Right renal pelvis (tissue), 4 donors: ENCODE measurements at places on chromosomes 5 and 9. TPM values are rescaled to one million over a fixed set of nuclear protein-coding genes. Genes with fewer than 3 reads are reported as not detected.
A peak's percentile ranks its signal among the peaks of the same experiment; 100 is the strongest.

DNA sequence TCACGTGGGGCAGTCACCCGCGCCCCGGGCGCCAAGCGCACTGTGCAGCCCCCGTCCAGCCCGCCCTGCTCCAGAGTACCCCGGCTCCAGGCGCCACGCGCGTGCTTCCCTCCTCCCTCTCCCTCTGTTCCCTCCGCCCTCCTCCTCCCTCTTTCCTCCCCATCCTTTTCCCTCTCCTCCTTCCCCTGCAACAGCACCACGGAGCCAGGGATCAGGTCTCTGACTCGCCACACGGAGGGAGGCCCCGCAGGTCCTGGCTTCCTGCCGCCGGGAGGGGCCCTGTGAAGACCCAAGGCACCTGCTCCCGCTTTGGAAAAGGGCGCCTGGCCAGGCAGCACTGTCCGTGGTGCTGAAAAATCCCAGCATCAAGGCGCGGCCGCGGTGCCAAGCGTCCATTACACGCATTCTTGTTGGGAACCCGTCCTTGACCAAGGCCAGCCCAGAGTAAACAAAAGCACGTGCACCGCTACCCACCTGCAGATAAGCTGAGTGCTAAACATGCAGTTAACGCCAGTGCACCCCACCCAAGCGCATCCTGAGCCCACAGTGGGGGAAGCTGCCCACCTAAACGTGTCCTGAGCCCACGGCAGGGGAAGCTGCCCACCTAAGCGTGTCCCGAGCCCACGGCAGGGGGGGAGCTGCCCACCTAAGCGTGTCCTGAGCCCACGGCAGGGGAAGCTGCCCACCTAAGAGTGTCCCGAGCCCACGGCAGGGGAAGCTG lies 21.7 kb downstream of the SLC6A18 start:
- DNase-seq = peak; percentile 70

DNA sequence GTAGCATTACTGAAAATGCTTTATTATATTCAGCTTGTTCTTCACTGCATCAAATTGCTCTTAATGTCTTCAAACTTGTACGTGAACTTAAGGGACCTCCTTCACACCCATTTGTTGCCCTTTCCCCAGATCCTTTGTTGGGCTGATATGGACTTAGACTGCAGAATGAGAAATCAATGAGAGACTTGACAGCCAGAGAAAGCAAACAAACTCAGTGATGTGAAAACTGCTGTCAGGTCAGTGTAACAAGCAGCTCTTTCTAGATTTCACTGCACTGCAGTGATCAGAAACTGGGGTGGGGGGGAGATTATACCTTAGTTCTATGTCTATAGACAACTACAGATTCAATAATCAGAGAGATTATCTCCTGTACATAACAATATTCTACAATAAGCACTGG lies 491.0 kb upstream of the DAP start:
- no peak for DNase-seq

DNA sequence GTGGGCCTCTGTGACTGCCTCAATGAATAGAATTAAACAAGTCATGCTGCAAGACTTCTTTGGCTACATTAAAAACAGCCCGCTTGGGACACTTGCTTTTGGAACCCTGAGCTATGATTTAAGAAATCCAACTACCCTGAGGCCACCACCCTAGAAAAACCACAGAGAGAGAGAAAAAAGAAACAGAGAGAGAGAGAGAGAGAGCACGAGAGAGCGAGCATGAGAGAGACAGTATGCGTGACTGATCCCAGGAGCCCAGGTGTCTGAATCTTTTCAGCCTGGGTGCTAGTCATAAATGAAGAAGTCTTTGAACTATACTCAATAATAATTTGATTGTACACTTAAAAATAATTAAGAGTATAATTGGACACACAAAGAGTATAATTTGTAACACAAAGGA lies 123.1 kb upstream of the FREM1 start:
- no peak for DNase-seq

GRCh38 chr9:111481885-111482636 lies 2.1 kb downstream of the ECPAS start:
- DNase-seq = no peak

- DNase-seq = no peak
These were observed 759.4 kb upstream of the C9orf72 start for GRCh38 chr9:28332648-28333047.

- no peak for DNase-seq
These were observed 5.6 kb downstream of the EGFLAM start for GRCh38 chr5:38263983-38264382.

DNA sequence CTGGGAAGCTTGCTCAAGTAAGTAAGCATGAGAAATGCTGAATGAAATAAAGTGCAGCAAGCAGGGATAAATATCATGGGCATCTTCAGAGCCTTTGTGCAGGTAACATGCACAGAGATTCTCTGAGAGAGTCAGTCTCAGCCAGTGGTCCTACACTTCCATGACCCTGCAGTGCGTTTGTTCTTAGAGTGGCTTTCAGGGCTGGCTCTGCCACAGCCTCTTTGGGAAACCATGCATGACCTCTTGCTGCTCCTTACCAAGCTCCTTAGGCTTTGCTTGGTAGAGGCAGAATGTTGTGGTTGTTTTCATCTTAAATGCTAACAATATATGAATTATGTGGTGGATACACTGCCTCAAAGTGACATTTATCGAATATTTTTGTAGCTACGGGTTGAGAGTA lies 5.4 kb downstream of the SYK start:
- DNase-seq = no peak

GRCh38 chr9:115117999-115118878 lies at the start of gene TNC:
Gene TNC (minus strand): TSS chr9:115118157. CDS start chr9:115091018, 27,139 bp downstream.
- peak; percentile 87 for DNase-seq

DNA sequence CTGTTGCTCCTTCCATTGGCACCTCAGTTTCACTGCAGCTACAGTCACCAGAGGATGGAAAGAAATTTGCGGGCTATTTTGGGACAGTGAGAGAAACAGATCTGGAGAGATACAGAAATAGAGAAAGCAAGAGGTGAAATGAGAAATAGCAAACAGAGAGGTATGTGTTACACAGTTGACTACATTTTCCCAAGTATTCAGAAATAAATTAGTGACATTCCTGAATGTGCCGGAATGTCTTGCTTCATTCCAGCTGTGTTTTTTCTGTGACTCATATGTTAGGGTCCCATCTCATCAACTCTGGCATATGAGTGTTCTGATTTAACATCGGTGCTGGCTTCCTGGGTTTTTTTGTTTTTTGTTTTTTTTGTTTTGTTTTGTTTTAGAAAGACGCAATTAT lies 63.8 kb upstream of the ZNF462 start:
- no peak for DNase-seq

- DNase-seq = no peak
These were observed 27.2 kb downstream of the AK3 start for GRCh38 chr9:4713849-4714248.

DNA sequence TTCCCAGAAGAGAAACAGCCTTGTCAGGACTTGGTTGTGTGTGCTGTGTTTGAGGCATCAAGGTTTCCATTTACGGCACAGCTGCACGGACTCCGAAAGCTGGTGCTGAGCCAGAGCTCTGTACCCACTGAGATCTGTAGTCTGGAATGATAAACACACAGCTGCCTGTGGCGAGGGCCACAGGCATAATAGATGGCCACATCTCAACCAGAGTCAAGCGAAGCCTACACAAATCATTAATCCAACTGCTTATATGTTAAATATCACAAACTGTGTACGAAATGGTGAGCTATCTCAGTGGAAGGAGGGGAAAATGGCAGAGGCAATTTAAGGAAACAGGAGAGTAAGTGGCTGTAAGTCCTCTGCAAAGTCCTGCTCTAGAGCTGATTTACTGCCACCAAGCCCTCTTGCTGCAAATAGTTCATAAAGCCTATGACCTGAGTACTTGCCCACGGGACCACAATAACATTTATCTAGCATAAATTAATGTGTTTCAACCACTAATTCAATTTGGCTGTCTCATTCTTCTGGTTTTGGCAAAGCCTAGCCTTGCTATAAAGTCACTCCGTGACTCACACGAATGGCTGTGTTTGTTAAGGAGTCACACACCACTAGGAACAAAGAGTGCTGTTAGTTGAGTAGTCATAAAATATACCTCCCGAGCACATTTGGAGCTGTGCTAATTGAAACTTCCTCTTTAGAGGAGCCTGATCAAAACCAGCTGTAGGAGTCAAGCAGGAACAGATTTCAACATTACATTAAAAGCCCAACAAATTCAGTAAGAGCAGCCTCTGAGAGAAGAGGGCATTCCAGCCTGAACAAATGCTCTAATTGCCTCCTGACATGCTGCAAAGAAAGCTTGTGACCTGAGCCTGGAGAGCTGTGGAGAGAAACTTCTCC lies 738.6 kb upstream of the ZNF608 start:
- peak; percentile 80 for DNase-seq

DNA sequence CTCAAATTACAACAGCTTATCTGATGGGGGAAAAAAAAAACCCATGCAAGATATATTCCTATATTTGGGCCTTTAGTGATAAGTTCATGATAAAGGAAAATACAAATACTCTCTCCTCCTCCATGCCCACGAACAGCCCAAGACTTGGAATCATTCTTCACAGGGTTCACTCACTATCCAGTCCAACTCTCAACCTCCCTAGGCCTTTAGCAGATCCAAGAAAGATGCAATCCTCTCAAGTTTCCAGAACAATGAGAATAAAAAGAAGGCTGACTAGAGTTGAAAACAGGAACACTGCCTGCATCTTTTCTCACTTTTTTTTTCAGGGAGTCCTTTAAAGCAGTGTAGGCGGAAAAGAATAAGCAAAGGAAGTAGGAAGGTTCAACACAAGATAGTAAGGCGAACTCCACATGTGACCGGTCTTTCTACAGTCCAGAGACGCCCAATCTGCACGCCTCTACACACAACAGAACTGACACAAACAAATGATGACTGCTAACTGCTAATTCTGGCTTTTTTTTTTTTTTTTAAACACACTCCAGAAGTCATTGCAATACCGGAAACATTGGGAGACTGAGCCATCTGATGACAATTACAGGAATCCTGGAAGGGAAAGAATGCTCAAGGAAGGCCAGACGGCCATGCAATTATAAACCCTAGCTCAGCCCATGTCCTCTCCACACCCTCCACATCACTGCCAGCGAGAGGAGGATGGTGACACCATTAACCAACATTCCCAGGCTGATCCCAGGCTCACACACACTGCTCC lies 75.4 kb downstream of the BNC2 start:
- no peak for DNase-seq

DNA sequence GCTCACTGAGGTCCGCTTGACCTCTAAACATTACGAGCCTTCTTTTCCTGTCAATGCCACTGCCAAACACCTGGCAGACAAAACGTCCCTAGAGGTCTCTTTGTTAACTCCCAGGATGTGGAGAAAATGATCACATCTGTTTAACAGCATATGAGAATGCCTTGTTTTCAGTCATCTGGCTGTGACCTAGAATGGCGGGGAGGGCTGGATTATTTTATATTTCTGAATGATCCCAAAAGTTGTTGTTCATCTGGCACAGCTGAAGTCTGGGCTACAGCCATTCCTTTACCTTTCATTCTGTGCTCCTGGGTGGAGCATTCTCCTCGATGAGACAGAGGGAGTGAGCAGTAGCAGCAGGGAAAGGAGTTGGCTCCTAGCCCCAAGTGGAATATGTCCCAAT lies 138.2 kb downstream of the PRDM6 start:
- no peak for DNase-seq

DNA sequence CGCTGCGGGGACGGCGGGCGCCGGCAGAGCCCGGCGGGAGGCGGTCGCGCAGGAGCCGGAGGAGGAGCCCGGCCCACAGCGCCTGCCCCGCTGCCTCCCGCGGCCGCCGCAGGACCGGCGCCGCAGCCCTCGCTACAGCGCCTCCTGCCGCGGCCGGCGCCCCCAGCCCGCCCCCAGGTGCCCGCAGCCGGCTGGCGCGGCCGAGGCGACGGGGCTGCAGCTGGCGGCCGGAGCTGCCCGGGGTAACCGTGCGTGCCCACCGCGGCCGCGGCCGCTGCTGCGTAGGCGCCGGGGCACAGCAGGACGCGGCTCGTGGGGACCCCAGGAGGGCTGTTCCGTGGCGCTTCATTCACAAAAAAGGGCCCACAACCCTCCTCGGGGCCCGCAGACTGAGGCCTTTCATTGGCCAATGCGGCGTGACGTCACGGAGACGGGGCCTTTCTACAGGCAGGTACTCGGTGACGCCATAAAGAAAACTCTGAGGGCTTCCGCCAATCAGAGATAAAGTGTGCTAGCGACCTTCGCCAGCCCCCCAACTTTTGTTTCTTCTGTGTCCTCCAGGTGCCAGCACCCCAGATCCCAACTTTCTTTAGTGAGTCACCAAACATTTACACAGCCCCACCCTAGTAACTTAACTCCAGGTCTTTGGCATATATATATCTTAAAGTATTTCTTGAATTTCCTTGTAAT lies at the start of gene CDC14B:
CDC14B (minus strand) TSS at position 353 of the 690 bp plus-strand sequence. CDS start 465 bp downstream, outside the sequence.
- peak; percentile 90 for DNase-seq

- DNase-seq = no peak
These were observed 13.9 kb downstream of the SUSD3 start for GRCh38 chr9:93072383-93072795.

- DNase-seq = no peak
These were observed 141.7 kb downstream of the HTR1A start for GRCh38 chr5:63820577-63820976.

- DNase-seq = no peak
These were observed 39.1 kb downstream of the NIPBL start for GRCh38 chr5:36915653-36916052.

- DNase-seq = no peak
These were observed 59.6 kb downstream of the C9orf152 start for GRCh38 chr9:110148384-110148783.

DNA sequence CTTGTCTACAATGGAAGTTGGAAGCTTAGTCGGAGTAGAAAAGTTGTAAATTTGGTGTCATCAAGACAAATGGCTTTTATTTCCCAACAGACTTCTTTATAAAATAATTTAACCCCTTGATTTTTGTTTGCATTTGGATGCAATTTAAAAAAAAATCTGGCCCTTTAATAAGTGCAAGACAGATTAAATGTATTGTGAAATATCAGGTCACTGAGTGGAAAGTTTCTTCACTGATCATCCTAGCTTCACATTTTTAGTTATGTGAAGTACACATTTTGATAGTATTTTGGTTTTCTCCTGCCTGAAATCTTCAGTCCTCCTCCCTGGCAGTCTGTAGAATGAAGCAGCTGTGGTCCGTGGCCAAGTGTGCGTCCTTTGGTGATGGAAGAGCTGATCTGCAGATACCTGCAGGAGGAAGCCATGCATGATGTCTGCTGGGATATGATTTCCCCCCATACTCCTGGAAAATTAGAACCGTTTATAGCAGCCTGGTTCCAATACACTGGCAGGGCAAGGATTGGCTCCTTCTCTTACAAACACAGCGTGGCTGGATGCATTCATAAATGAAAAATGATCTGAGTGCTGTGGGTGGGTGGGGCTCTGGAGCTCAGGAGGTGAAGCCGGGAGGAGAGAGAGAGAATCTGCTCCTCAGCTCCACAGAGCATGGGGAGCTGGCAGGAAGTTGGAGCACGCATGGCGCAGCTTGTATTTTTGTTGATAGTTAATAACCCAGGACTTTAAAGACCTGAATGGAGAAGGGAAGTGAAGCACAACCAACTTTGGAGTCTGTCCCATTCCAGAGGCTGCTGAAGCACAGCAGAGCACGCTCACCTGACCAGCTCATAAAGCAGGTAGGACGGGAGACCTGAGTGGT lies 238.4 kb downstream of the GOLPH3 start:
- peak; percentile 45 for DNase-seq

GRCh38 chr5:134545070-134545868 lies 19.8 kb downstream of the JADE2 start:
- no peak for DNase-seq

Gene LCN9
- not detected for polyA plus RNA-seq

Gene PGM5
- polyA plus RNA-seq = 48.1 TPM

Gene CCNJL
- polyA plus RNA-seq = 8.6 TPM

Gene PTPN3
- polyA plus RNA-seq = 47.5 TPM

Gene CAMLG
- 69.9 TPM for polyA plus RNA-seq
